T-cell (primary cell): ENCODE measurements at places on chromosomes 11 and 22. TPM values are rescaled to one million over a fixed set of nuclear protein-coding genes. Genes with fewer than 3 reads are reported as not detected.
A peak's percentile ranks its signal among the peaks of the same experiment; 100 is the strongest.

DNA sequence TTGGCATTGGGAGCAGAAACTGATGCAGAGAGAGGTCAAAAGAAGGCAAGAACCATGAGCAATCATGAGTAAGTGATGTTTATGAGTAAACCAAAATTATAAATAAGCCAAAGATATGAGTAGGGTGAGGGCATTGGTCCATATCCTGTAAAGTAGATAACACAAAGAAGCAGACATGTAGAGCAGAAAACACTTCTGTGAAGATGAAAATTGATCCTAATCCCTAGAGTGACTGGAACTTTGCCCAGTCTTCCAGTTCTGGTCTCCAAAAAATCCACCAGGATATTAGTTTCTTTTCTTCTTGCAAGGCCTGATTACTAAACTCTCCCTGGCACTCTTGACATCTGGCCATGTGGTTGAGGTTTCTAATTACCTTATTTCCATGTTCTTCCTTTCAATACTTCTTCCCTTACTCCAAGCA, 13.7 kb upstream of the DRD2 start:
- no peak for DNase-seq

GRCh38 chr22:17583151-17583550, 19.9 kb downstream of the SLC25A18 start:
- no peak for DNase-seq

DNA sequence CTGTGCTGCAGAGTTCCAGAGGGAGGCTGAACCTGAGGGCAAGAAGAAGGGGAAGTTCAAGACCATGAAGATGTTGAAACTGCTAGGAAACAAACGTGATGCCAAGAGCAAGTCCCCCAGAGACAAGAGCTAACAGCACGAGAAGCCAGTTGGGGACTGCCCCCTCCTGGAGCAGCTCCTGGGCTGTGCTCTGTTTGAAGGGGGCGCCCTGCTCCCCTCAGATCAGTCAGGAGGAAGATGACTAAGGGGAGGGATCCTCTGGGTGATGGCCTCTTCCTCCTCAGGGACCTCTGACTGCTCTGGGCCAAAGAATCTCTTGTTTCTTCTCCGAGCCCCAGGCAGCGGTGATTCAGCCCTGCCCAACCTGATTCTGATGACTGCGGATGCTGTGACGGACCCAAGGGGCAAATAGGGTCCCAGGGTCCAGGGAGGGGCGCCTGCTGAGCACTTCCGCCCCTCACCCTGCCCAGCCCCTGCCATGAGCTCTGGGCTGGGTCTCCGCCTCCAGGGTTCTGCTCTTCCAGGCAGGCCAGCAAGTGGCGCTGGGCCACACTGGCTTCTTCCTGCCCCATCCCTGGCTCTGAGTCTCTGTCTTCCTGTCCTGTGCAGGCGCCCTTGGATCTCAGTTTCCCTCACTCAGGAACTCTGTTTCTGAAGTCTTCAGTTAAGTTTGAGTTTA, 12.6 kb downstream of the C22orf23 start:
- DNase-seq: no peak

- DNase-seq: no peak
These were observed 161.1 kb upstream of the CADM1 start for GRCh38 chr11:115665175-115665821.

DNA sequence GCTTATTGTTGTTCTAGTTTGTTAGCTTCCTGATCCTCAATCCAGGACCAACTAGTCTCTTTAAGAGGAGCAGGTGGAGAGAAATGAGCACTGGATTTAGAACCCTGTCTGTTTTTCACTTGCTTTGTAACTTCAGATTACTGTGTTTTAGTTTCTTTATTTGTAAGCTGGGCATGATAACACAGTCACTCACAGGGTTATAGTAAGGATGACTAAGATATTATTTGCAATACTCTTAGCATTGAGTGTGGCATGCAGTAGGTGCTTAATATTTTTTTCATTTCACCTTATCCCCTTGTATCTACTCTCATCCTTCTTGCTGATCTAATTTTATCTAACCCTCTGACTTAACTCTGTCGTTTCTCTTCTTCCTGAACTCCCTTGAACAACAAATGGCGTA, 33.8 kb downstream of the DNHD1 start:
- no peak for DNase-seq

- no peak for DNase-seq
These were observed 29.0 kb downstream of the ARVCF start for GRCh38 chr22:19987394-19988306.

DNA sequence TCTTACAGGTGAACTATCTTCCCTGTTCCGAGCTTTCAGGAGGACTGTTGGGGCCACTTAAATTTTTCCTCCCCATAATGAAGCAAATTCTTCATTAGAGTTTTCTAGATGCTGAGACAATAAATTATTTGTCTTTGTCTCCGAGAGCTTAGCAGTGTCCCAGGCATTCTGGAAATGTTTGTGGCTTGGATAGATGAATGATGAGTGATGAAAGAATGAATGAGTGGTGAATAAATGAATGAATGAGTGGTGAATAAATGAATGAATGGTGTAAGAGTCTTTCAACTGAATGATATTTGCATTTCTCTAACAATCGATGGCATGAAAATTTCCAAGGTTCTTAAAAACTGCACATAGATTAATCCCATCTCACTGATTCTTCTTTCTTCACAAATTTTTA, 52.8 kb downstream of the AHNAK start:
- DNase-seq: no peak

DNA sequence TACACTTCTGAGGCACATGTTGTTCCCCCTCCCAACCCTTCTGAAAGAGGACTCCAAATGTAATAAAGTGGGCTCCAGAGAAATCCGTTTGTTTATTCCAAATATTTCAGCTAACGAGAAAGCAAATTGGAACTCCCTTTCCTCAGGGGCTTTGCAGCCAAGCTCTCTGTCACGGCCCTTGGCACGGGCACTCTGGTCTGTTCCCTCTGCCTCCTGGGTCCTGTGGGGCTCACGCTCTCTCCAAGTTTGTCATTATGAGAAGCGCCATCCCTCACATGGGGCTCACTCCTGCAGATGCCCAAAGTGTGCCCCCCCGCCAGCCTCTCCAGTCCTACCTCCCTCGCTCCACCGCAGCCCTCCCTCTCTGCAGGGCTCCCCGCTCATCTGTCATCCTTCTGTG, 125.4 kb upstream of the POU2AF2 start:
- no peak for DNase-seq

GRCh38 chr11:36412781-36413383, 97.2 kb downstream of the TRAF6 start:
- DNase-seq: no peak

GRCh38 chr11:60428517-60428916, 855 bp upstream of the MS4A5 start:
- DNase-seq: no peak

DNA sequence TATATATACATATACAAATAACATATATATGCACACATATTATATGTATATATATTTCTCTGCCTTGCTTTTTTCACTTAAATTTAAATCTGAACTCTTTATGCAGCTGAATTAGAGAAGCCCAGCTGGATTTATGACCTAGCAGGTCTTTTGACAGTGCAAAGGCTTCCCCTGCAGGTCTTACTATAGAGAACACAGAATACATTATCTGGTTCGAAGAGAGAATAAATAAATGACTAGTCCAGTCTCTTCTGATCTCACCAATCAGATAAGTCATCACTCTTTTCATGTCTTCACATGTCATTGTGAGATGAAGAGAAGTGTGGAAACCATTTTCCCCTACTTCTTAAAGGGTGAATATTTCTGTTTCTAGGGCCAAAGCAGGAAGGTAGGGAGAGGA, 58.2 kb downstream of the OR10A6 start:
- no peak for DNase-seq

DNA sequence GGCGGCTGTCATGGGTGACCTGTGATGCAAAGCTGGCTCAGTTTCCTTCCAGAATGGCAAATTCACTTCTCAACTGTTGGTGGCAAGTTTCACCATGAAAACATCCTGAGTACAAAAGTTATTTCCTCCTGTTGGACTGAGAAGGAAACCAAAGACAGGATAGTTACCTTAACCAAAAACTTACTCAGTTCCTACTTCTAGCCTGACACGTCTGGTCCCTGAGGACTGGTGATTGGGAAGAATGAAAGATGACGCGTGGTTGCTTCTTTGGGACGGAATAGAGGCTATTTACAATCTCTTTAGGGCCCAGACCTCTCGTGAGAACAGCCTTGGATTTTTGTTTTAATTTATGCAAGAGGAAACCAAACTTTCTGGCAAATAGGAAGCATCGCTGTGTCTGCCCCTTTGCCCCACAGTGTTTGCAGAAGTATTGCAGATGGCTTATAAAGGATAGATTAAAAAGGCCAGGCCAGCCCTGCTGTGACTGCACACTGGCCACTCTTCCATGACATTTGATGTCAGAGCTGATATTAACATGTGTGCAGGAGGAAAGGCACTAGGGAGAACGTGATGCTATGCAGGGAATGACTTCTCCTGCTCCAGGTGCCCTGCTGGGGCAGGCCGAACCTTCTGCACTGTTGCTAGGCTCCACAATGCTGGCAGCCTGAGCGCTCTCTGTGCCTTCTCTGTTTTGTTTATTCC, 7.6 kb downstream of the VPS26B start:
- no peak for DNase-seq

- no peak for DNase-seq
These were observed 8.0 kb downstream of the RIBC2 start for GRCh38 chr22:45421349-45422055.

- no peak for DNase-seq
These were observed 1486.7 kb downstream of the FAM181B start for GRCh38 chr11:81246941-81247340.

- no peak for DNase-seq
These were observed 8.5 kb downstream of the BIK start for GRCh38 chr22:43118953-43119458.

DNA sequence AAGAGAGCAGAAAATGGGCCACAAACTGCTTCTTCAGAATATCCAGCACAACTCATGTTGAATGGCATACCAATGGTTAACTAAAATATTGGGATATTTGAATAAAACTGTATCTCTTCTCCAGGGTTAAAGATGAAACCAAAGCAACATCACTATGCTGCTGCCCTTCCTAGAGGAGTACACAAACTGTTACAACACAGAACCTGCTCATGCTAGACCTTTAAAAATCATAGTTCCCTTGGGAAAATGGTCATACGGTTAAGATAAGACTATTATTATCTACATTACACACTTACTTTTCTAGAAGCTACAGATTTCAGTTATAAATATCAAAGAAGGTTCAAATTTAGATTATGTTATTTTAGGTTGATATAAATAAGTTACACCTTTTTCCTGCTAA, 78.6 kb upstream of the TP53AIP1 start:
- no peak for DNase-seq

- no peak for DNase-seq
These were observed 30.2 kb downstream of the OSBPL5 start for GRCh38 chr11:3134651-3135480.

DNA sequence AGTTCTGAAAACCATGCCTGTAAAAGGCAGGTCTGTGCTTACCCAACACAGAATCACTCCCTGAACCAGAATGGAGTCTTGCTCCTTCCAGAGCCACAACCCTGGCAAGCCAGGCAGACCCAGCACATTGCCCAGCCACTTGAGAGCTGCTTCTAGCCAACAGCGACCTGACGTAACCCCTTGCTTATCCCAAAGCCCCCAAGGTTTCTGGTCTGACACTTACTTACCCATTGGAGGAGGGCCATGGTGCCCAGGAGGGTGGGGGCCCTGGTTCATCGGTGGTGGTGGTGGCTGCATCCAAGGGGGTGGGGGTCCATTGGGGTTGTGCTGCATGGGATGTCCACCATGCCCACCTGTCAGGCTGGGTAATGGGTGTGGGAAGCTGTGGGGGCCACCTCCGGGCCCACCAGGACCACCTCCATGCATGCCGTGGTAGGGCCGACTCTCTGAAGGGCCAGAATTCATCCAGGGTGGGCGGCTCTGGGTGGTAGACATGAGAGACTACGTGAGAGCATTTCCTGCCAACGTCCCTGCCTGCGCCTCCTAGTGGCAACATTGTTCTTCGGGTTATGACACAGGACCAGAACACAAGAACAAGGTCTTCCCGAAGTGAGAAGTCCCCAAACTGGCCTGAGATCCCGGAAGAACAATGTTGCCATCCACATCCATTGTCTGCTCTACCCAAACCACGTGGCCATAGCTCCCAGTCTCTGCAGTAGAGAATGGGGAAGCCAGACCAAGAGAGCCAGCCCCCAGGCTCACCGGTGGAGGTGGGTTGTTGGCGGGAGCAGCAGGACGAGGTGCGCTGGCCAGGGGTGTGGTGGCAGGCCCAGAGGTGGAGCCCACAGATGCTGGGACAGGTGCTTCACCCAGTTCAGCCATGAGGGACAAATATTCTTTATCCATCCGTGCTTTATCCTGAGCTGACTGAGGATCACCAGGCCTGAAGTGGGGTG, 7.8 kb upstream of the PYGM start:
- peak; percentile 63 for DNase-seq

GRCh38 chr11:118572981-118573550, 857 bp downstream of the ARCN1 start:
- DNase-seq: peak; percentile 33

The P2RX6 gene
- total RNA-seq: 1.2 TPM

The FAM83F gene
- total RNA-seq: 0.26 TPM

The XKR3 gene
- not detected for total RNA-seq

The OR6T1 gene
- not detected for total RNA-seq

The ENTHD1 gene
- total RNA-seq: 0.23 TPM

The BIRC3 gene
- total RNA-seq: 96.0 TPM

The SEC14L6 gene
- not detected for total RNA-seq

The KRTAP5-11 gene
- not detected for total RNA-seq

The ARHGAP8 gene
- 4.7 TPM for total RNA-seq
